ENCODE measurements at places on chromosomes 4 and X.

GRCh38 chrX:38220415-38221390, at the start of gene SRPX:
Gene SRPX, minus strand, starts transcription at chrX:38220871. Its CDS starts 79 bp downstream, at chrX:38220792.
- DNase-seq, result peak; percentile 67

GRCh38 chr4:36277533-36277932, 3.9 kb upstream of the DTHD1 start:
- DNase-seq, result no peak

GRCh38 chr4:14529653-14530052, 472.6 kb upstream of the CPEB2 start:
- DNase-seq, result no peak

DNA sequence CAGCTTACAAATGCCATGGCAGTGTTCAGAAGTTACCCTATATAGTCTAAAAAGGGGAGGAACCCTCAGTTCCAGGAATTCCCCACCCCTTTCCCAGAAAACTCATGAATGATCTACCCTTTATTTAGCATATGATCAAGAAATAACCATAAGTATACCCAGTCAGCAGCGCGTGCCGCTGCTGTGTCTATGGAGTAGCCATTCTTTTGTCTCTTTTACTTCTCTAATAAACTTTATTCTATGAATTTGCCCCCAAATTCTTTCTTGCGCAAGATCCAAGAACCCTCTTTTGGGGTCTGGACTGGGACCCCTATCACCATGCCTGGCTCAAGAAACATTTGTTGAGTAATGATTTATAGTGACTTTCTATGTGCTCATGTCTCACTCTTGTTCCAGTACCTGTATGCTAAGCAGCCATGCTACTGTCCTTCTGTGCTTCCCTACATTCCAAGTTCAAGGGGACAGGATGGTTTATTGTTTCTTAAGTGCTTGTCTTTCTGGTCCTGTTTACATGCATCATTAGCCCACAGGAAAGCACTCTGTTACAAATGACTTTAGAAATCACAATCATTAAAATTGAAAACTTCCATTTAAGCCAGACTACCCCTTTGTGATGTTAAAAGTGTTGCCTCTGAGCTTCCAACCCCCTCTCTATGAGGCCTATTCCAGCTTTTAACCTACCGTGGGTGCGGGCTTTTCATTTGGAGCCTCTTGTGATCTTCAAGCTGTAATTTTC, 63.4 kb upstream of the S100G start:
- no peak for DNase-seq

DNA sequence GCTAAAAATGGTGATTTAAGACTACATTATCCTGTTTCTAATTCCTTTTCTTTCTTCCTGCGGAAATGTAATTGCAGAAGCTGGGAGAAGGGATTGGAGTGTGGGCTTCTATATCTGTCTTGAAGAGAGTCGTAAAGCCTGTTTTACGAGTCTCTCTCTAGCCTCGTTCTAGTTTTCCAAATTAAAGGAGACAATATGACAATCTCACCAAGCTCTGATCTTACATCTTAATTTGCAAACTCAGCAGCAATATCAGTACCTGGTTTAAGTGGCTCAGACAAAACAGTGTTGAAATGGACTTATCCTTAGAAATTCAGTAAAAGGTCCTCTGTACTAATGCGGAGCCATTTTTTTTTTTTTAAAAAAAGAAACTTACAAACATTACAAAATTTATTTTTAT, 349.5 kb upstream of the HAND2 start:
- no peak for DNase-seq

DNA sequence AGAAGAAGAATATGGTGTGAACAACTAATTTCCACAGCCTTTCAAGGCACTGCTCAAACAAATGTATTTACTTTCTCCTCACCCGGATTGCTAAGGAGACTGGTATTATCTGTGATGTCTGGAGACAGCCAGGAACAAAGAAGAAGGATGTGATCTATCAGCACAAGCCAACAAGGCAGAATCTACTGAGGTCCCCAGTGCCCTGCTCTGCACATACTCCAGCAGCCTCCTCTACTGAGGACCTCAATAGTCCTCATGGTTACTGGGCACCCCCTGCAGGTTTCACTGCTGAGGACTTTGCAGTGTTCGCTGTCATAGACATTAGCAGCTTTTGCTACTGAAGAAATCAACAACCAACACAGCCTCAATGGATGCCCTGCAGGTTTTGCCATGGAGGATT, 930.1 kb downstream of the ADGRL3 start:
- DNase-seq, result no peak

DNA sequence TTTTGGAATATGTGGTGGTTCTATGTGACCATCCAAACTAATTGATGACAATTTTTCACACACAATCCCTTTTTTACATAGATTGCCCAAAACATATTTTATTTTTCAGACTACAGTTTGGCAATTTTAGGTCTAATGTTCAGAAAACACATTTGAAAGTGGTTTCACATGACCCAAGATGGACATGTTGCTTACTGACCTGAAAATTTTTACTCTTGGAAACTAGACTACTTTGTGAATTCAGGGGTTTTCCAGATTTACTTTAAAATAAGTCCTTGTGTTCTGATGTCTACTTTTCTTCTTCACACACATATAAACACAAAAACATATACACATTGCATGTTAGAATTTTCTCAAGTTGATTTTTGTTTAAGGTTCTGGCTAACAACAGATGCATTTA, 79.5 kb downstream of the HMGB2 start:
- DNase-seq, result no peak

DNA sequence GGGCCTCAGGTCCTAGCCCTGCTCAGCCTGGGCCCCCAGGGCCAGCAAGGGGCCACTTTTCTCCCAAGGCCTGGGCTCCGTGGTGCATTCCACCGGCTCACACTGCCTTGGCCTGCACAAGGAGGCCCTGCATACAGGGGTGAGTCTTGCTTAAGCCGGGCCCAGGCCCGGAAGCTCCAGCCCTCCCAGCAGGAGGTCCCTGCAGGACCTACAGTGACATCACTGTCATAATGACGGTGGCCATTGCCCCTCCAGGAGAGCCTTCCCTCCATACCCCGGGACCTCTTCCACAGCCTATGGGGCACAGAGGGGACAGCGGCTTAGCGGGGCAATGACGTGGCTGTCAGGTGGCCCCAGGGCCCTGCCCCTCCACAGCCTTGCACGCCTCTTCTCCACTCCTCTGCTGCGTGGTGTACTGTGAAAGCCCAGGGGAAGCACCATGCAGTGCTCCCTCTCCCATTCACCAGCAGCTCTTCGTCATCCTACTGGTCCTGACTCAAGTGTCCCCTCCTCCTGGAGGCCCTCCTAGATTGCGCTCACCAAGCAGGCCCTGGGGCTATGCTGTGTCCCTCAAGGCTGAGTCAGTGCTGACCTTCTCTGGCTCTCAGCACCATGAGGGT, 32.3 kb upstream of the AFAP1 start:
- DNase-seq, result no peak

DNA sequence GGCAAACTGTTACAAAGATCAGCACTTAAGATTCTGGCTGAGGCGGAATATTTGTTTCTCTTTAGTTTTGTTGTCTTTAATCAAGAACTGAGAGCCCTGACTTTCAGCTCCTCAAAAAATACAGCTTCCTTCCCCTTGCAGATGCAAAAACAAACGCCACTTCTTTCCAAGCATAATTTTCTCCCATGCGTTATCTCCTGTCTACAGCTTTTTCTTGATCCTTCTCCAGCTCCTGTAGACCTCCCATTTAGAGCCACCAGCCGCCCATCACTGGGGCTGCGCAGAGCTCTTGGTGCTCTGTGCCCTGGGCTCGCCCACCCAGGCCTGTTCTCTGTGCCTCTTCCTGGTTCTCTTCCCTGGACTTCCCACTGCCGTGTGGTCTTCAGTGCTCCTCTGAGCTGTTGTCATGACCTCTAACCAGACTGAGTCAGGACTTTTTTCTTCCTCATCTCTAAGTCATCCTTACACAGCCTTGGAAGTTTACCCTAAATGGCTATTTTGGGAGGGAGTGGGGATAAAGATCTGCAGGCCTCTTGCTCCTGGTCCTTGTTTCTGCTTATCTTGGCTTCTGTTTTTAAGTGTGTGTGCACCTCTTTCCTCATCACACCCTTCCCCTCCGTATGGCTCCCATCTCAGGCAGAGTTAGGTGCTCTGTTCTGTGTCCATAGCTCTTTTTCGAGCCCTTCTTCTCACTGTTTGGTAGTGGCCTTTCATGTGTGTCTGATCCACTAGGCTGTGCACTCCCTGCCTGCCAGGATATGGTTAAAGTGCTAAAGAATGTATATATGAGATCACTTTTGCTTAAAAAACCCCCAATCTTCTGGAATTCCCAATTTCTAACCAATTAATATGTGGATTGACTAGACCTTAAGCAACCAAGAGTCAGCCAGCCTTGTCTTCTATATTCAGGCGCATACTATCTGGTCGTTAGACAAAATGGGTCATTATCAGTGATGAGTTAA, 122.5 kb downstream of the PTTG2 start:
- DNase-seq, result peak; percentile 60

DNA sequence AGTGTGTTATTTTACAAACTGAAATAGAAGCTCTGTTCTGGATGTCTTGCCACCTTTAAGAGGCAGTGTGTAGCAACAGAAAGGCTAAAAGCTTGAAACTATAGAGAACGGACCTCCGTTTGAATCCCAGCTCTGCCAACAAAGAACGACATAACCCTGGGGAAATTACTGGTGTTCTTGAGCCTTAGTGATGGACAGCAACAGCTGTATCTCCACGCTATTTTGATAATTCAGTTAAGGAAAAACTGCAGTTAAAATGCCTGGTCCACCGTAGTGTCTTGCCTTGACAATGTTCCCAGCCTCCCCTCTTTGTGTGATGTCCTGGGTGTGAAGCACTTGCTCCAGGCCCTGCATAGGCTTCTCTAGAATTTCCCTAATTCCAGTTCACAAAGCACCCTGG, 256.8 kb upstream of the HS3ST1 start:
- no peak for DNase-seq

- DNase-seq, result no peak
These were observed 668.9 kb upstream of the LCORL start for GRCh38 chr4:18690291-18690955.

- peak; percentile 77 for DNase-seq
These were observed 167.3 kb downstream of the SLIT2 start for GRCh38 chr4:20418861-20419451.

All from fibroblast of gingiva (primary cell).